ENCODE measurements at places on chromosomes 1 and 21.
A peak's percentile ranks its signal among the peaks of the same experiment; 100 is the strongest.

GRCh38 chr1:38084700-38085099 is 38.1 kb upstream of the POU3F1 start:
- no peak for DNase-seq

- DNase-seq = no peak
Observed at GRCh38 chr1:90457985-90458384, 259.1 kb downstream of the BARHL2 start.

GRCh38 chr1:183353597-183353996 is 64.6 kb downstream of the NMNAT2 start:
- no peak for DNase-seq

- DNase-seq = no peak
Observed at GRCh38 chr1:187696073-187696472, 867.3 kb downstream of the PLA2G4A start.

DNA sequence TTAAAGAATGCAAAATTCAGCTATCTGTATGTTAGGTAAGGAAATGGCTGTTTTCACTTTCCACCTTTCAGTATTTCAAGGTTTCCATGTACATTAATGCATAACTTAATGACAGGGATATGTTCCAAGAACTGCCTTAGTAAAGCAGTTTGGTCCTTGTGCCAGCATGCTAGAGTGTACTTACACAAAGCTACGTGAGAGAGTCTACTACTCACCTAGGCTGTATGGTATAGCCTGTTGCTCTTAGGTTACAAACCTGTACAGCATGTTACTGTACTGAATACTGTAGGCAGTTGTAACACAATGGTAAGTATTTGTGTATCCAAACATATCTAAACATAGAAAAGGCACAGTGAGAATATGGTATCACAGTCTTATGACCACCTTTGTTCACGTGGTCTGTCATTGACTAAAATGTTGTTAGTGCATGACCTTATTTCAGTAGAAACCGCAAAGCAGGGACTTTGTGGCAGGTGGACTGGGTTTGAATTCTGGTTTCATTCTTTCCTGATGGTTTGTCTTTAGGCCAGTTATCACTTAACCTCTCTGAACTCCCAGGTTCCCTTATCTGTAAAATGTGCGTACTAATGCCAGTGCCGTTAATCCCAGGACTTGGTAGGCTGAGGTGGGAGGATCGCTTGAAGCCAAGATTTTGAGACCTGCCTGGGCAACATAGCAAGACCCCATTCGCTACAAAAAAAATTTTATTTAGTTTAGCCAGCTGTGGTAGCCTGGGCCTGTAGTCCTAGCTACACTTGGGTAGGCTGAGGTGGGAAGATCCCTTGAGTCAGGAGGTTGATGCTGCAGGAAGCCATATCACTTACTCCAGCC is 4.9 kb downstream of the SMYD2 start:
- no peak for DNase-seq

DNA sequence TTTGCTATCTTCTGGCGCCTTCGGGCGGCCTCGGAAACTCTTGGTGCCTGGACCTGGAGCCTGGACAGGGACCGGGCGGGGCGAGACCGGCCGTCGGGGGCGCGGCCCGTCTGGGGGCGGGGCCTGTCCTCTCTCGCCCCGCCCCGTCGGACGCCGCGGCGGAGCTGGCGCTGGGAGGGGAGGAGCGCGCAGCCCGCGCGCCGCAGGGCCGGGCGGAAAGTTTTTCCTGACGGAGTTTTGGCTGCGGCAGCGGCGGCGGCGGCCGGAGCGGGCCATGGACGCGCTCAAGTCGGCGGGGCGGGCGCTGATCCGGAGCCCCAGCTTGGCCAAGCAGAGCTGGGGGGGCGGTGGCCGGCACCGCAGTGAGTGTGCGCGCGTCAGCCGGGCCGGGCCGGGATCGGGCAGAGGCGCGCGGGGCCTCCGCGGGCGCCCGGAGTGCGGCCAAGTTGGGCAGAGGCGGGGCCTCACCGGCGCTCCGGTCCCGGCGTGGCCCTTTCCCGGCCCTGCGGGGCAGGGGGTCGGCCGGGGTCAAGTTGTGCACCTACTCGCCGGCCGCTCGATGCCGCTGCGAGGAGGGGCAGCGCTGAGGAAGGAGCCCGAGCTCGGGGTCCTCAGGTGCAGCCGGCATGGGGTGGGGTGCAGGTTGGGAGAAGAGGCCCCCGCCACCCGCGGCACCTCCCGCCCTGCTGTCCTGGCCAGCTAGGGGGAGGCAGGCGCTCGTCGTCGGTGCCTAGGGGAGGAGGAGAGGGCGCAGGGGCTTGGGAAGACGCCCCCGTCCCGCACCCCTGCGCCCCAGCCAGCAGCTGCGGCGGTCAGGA is at the start of gene LDLRAP1:
TSS of gene LDLRAP1 (plus strand) at position 182 of the 818 bp plus-strand sequence. CDS start at position 275, 93 bp downstream.
- DNase-seq = peak; percentile 83

DNA sequence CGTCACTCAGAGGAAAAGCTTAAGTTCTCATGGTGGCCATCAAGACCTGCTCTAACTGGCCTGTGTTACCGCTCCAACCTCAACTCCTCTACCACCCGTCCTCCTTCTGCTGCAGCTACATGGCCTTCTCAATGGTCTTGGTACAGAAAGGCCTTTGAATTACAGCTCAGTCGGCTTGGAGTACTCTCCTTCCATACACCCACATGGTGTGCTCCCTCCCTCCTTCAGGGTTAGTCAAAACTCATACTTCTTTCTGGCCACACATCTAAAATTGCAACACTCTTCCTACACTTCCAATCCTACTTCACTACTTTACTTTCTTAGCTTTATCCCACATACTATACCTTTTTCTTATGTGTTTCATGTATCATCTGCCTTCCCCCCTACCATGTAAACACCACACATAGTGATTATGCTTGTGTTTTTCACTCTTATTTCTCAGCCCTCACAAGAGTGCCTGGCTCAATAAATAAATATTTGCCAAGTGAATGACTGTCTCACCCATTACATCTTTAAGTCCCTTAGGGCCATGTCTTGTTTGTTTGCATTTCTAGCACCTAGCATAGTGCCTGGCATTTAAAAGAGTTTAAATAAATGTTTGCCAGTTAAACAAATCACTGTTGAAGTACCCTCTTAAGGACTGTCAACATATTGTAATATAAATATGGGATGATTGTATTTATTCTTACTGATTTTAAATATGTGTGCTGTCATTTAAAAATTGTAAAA is 37.6 kb upstream of the HMCN1 start:
- DNase-seq = no peak

DNA sequence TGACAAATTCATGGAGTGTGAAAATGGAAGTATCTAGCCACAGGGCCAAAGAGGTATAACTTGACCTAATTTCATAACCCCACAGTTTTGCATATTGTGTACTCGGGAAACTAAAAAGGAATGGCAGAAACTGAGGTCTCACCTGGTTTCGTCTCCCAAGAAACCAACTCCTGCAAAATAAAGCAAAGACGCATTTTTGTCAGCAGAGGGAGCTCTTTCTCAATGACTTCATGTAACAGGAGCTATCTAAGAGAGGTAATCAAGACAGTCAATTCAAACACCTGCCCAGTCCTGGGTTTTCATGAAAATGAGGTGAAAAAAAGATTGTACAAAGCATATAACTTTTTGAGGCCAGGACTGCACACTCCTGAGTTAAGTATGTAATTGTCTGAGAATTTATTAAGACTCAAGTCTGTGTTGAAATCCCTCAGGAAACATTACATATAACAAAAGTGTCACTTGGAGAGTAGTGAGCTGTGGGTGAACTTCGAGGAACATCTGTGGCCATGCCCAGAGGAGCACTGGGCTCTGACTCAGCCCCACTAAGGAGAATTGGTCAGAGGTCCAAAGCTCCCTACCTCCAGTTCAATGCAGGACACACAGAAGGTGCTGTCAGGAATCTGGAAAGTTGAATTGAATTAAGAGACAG is 17.6 kb downstream of the FCRL4 start:
- peak; percentile 54 for DNase-seq

GRCh38 chr1:15212954-15213291 is 34.1 kb upstream of the FHAD1 start:
- no peak for DNase-seq

DNA sequence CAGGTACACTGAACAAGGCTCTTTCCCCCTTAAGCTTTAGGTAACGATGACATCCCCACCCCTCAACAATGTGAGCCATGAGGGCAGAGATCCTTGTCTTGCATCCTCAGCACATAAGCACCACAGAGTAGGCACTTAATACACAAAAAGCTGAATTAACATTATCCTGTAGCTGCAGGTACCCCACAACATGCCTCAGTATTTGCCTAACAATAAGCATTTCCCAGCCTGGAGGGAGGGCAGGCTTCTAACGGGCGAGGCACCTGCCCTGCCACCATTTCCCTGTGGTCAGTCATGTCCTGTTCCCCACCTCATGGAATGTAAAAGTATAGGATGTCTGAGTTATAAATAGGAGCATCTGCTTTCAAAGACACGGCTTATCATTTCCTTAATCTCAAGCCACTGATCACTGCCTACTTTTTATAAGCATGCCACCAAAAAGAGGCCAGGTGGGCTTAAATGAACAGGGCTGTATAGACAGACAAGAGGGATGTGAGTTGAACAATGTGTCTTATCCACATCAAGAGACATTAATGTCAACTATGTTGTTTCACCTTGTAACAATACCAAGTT is 3.4 kb downstream of the CAPZB start:
- no peak for DNase-seq

DNA sequence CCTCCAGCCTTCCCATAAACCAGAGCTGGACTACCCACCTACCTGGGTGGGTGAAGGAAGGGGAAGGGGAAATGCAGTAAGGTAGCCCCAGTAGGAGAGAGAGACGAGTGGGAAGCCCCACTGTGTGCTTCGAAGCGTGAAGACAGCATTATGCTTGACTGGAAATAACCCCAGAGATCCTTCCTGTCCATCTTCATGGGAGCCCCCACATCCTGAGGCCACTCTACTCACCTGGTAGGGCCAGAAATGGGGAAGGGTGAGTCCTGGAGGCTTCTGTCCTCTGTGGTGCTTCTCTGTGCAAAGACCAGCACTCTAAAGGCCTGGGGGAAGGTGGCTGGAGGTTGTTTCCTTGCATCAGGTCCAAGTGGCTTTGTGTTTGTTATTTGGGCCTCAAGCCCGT is 10.0 kb upstream of the RASSF5 start:
- DNase-seq = no peak

DNA sequence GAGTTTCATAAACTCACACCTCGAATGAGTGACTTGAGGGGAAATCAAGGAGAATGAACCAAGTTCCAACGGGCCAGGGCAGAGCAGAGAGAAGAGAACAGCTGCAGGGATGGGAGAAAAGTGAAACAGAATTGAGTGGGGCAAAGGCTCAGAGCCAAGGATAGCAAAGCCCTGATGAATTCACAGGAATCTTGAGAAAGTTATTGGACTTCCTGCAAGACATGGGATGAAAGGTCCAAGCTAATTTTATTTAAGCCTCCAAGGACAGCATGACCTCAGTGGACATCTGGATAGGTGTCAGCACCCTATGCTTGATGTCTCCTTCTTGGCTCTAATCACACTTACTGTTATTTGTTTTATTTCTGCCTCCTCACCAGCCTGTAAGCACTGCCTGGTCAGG is 43.0 kb upstream of the RAVER2 start:
- no peak for DNase-seq

- no peak for DNase-seq
Observed at GRCh38 chr21:32710069-32710784, 17.6 kb downstream of the SYNJ1 start.

Data from stimulated activated effector memory CD8-positive, alpha-beta T cell treated with anti-CD3 and anti-CD28 coated beads, Interleukin-12 subunit alpha, Interleukin-12 subunit beta, amount 100 ng/mL, for 72 hours (primary cell).